ENCODE measurements at places on chromosomes 6 and 20.

- no peak for DNase-seq
These were observed 47.1 kb upstream of the MCM9 start for GRCh38 chr6:118981884-118982574.

DNA sequence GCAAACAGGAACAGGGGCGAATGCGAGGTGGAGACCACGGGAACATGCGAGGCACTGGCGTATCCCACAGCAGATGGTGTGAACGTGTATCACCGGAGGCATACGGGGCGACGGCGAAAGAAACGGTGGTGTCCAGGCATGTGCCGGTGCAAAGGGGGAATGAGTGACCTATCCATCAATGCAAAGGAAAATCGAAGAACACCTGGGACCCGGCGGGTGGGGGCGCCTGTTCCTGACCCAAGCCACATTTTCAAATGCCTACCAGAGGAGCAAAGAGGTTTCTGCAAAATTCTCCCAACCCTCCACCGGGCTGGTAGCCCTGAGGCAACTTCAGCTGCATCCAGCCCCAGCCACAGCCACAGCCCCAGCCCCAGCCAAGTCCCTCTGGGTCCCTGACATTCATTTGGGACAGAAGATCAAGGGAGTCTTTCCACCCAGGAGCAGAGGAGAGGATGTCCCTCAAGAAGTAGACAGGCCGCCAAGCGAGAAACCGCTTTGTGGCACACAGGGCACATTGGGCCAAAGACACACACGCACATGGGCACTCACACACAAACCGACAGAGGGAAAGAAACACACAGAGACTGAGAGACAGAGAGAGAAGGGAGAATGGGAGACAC lies 164.0 kb upstream of the ZNF337 start:
- no peak for DNase-seq

DNA sequence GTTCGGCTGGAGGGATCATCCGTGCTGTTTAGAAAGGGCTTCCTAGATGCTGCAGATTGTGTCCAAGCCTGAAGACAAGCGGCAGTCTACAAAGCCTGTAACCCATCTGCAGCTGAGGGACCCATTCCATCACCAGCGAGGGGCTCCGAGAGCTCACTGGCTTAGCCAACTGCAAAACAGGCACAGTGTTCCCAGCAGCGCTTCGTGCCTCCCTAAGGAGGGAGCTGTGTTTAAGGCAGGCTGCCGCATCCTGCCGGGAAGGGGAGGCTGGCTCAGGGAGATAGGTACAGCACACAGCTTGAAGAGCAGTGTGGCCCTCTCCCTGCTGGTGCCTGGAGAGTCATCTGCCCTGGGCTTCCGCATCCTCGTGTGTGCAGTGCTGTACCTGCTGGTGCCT lies 32.4 kb downstream of the DUSP22 start:
- no peak for DNase-seq

DNA sequence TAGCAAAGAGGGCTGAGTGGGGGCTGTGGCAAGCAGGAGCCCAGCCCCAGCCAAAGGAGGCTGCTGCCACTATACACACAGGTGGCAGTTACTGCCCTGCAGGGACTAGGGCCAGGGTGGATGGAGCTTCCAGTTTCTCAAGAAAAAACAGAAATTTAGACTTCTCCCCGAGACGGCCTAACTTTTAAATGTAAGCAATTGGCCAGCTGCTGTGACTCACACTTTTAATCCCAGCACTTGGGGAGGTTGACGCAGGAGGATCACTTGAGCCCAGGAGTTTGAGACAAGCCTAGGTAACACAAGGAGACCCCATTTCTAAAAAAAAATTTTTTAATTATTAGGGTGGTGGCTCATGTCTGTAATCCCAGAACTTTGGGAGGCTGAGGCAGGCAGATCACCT lies 98.2 kb upstream of the NFATC2 start:
- no peak for DNase-seq

DNA sequence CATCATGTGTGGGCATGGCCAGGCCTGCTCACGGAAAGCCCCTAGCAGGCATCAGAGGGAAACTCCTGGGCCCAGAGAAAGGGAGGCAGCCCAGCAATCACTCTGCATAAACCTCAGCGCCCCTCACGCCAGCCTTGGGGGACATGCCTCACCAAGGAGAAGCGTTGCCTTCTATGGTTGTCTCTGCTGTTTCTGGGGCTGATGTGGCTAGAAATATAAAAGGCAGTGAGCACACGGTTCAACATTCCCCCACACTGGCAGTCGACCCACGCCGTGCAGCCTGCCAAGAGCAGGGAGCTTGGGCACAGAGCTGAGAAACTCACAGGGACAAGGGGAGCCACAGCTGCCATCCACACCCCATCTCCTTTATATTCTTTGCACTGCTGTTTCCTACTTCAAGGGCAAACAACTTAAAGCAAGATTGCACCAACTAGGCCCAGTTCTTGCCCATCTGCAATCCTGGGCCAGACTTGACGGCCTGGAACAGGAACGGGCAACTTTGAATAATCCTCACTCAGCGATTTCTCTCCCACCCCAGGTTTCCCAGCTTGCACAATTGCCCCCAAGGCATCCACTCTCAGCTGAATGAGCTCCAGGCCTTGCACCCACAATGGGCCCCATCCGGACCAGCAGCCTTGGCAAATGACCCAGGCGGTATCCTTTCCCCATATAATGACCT lies 35.5 kb upstream of the FOXC1 start:
- DNase-seq = no peak

DNA sequence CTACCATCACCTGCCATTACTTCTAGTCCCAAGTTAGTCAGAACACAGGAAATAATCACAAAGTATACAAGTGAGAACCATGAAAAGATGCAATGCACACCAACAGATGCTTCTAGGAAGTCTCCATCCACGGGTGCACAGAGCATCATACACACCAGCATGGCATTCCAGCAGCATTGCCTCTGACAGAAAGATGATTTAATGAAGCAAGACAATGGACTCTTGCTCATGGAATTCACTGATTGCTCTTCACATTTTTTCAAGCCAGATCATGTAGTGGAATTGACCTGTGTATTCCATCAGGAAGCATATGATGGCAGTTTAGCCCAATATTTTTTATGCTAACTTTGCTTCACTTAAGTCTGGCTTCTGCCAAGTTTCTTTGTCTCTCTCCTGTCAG lies 406.3 kb upstream of the RGS17 start:
- no peak for DNase-seq

DNA sequence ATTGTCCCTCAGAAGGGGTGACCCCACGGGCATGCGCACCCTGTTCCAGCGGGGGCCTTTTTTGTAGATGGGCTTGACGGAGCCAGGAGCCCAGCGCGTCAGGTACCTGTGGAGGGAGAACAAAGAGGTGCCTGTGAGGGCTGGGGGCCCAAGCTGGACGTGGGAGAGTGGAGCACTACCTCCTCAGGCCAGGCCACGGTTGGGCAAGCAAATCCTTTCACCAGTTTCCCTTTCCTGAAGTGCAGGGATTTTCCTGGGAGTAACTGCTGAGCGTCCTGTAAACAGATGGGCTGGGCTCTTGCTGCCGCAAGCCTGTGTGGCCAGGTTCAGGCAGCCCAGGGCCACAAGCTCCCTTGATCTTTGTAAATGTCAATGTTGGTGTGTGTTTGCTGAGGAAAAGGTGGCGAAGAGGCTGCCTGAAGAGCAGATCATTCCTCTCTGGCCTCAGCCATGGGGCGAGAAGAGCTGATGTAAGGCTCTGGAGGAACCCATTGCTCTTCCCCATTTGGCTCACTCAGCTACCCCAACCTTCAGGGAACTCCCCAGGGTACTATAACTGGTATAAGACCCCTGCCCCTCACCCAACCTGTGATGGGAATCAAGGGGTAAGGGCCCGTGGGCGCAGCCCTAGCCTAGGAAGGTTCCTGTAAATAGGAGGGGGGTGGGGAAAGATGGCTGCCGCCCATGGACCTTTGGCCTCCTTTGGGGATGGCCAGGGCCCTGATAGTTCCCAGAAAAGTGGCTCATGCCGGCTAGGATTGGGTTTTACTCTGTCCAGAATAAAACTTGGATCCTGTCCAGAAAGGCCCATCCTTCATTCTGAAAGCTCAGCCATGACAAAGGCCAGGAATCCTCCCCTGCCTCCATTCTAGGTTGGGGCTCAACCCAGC lies 15.5 kb downstream of the MRPS18A start:
- no peak for DNase-seq

GRCh38 chr20:50053362-50054230 lies 59.4 kb downstream of the UBE2V1 start:
- no peak for DNase-seq

DNA sequence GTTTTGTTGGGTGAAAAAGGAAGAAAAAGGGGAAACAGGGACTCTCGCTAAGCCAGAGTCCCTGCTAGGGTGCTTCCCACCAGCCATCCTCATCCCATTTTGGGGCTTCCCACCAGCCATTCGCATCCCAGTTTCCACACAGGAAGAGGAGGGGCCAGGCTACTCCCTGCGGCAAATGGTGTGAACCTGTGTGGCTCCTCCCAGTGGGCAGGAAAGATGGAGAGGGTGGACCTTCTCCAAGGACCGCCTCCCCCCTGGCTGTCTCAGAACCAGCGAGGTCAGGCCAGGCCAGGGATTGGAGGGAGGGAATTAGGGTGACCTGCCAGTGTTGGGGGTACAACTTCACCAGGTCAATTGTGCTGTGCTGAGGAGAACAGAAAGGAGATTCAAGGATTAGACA lies 326.9 kb downstream of the PACRG start:
- no peak for DNase-seq

DNA sequence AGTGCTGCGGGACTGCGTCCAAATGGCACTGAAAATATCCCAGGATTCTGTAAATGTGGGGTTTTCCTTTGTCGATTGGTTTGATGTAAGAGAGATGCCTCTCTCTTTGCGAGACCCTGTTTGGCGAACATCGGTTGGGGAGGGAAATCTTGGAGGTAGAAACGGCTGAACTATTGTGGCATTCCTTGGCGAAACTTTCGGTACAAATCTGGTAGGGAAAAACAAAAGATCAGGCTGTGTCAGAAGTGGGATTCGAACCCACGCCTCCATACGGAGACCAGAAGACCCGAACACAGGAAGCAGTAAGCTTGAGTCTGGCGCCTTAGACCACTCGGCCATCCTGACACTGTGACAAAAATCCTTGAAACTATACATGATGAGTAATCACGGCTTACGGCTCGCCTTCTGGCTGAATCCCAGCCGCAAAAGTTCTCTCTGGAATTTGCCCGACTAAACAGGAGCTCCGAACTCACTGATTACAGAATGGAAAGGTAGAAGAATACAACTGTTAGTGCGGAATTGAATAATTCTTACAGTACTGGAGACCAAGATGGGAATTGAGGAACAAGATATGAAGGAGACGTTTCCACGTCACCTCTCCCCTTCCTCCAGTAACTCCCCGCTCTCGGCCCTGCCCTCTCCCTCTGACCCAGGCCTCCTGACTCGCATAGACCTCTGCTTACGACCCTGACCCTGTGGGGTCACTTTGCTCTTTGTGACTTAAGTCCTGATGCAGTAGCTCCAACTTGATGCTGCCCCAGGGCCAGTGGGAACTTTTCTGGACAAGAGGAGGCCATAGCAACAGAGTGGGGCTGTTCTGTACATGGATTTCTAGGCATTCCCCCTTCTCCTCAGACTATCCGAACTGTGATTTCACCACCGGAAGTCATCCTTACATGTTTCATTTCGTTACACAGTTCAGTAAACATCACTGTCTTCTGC lies 132.8 kb upstream of the ZNF184 start:
- DNase-seq = no peak

GRCh38 chr6:52544602-52545405 lies 32.1 kb downstream of the TRAM2 start:
- no peak for DNase-seq

DNA sequence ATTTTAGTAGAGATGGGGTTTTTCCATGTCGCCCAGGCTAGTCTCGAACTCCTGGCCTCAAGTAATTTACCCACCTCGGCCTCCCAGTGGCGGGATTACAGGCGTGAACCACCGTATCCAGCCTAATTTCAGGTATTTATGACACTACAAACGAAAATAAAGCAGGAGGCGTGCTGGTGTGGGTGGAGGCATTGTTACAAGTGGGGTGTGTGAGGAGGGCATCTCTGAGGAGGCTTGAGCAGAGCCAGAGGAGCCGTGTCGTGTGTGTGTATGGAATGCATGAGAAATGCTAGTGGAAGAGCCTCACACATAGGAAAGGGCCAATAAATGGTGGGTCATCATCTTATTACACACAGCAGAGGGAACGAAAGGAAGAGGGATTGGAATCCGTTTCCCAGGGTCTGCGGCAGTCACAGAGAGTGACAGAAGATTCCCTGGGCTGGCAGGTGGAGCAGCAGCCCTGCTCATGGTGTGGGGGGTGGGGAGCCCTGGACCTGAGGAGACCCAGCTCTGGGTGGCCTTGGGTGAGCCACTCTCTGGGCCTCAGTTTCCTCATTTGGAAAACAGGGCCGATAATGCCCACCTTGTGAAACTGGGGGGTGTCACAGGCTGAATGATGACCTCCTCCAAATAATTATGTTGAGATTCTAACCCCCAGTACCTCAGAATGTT lies 17.2 kb upstream of the PEDS1 start:
- no peak for DNase-seq

DNA sequence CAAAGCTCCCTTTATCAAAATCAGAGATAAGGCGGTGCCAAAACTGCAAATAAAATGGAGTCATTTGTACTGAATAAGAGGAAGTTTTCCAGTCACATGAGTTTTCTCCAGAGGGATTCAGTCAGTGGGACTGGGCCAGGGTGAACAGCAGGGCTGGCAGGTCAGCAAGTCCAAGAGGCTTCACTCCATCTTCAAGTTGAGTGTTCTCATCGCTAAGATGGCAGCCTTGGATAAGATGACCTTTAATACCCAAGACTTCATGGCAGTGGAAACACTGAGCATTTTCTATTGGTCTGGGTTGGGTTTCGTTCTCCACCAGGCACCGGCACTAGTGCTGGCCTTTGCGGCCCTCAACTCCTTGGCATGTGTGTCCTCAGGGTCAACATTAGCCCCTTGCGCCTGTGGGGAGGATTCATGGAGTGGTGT lies 29.3 kb upstream of the IGF2R start:
- no peak for DNase-seq

GRCh38 chr6:28977341-28978132 lies 27.6 kb downstream of the ZNF311 start:
- DNase-seq = no peak

DNA sequence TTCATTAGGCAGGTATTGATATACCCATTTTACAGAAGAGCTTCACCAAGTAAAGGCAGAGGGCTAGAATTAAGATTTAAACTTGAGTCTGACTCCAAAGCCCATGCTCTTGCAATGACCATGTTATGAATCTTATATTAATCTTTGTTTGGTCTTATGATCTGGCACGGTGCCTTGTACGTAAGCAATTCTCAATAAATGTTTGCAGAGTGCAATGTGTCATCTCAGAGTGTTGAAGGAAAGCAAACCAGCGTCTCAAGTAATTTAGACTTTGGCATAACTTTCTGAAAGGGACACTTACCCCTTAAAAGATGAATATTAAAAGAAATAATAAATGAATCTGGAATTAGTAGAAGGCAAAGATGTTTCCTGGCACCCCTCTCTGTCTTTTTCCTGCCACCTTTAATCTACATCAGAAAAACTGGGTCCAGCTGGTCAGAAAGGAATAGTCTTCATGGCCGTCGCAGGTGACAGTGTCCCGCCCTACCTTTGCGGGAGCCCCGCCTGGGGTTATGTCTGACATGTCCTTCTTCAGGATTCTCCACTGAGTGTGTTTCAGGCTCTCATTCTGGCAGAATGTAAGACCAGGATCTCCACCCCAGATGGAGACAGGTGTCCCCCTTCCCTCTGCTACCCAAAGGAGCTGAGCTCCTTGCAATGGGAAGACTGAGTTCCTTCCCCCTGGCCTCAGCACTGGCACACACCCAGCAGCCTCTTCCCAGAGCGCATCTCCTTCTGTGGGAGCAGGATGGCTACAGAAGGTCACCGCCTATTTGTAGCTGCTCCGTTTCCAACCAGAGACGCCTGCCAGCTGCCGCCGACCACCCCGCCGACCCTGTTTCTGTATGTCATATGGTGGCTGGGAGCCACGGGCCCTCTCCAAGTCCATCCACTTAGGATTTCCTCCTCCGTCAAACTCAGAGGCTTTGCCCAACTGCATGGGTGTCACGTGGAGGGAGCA lies 266.3 kb upstream of the ECI2 start:
- DNase-seq = no peak
